RWPE2 (cell line): ENCODE measurements at places on chromosomes 1 and 21.

DNA sequence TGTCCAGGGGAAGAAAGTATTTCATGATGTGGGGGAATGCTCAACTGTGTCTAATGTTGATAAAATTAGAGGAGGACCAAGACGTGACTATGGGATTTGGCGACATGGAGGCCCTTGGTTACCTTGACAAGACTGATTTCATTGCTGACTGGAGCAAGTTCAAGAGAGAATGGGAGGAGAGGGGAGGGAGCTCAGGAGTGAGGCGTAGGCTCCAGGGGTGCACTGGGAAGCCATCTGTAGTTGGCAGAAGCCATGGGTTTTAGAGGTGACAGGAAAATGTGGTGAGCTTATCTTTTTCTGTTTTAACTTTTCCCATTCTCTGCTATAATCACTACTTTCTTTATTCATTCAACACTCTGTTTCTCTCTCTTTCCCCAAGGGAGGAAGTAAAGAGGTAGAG, 15.8 kb downstream of the UBE4B start:
- H3K4me3 ChIP-seq: no peak overlapping the region
- no peak for DNase-seq
- H3K27me3 ChIP-seq: no peaks in the 10 kb centered on the region
- no peak overlapping the region for H3K27ac ChIP-seq

- no peaks in the 10 kb centered on the region for H3K36me3 ChIP-seq
- no peak for DNase-seq
- H3K27me3 ChIP-seq: no peaks in the 10 kb centered on the region
- no peak overlapping the region for H3K27ac ChIP-seq
Observed at GRCh38 chr1:184931566-184931965, 42.7 kb downstream of the NIBAN1 start.

DNA sequence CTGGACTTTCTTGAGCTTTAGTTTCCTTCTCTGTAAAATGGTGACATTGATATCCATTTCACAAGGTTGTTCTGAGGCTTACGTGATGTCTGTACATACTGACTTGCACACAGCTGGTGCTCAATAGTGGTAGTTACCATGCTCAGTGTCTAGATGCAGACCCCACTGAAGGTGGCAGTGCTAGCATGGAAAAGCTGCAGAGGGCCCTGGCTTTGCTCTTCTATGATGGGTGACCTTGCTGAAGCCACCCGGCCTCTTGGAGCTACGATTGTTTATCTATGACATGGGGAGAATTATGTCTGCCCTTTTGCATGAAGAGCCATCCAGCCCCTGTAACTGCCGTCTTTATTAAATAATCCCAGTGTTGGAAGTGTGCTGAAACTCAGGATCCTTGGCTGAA, 131.8 kb downstream of the PLXNA2 start:
- no peaks in the 10 kb centered on the region for H3K27me3 ChIP-seq
- no peak for DNase-seq
- peaks cover 16% of the 10 kb centered on the region for H3K4me1 ChIP-seq
- no peaks in the 10 kb centered on the region for H3K36me3 ChIP-seq
- no peak overlapping the region for H3K4me3 ChIP-seq

DNA sequence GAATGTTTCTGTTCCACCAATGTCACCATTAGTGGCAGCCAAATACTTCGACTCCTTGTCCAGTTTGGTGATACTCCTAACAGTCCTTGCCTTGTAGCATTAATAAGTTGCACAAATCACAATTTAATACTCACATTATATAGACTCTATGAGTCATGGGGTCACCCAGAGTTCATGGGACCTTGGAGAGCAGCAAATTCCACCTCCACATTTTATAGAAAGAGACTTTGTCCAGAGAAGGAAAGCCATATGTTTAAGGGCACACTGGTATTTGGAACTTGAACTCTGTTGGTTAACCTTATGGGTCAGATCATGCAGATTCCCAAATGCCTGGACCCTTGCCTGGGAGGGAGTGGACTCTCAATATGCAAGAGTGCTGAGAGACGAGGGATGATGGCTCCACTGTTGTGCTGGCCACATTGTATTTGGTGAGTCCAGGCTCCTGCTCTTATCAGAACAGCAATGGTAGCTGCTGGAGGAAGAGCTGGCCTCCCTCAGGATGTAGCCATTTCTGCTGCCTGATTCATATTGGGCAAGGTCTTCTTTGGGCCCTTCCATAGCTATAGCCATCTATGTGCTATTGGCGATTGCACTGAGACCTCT, 30.6 kb downstream of the DNAJC6 start:
- peaks cover 13% of the 10 kb centered on the region for H3K4me1 ChIP-seq
- H3K4me3 ChIP-seq: no peak overlapping the region
- H3K36me3 ChIP-seq: no peaks in the 10 kb centered on the region

DNA sequence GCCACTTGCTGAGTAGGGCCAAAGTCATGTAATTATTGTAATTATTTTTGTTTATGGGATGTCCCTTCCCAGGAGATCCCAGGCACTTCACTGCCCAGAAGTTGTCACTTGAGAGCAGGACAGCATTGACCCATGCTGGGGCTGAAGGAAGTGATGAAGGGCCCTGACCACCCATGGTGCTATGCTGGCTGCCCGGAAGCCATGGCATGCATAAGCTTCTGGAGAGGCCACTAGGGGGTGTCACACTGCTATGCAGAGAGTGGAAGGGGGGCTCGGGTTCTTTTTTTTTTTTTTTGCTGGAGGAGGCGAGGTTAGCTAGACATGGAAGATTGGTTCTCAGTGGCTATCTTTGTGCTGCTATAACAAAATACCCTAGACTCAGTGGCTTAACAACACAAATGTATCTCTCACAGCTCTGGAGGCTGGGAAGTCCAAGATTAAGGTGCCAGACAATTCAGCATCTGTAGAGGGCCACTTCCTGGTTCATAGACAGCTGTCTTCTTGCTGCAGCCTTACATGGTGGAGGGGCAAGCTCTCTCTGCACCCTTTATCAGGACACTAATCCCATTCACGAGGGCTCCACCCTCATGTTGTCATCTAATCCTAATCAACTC, 84.9 kb downstream of the CNIH3 start:
- H3K36me3 ChIP-seq: no peaks in the 10 kb centered on the region
- H3K27ac ChIP-seq: no peak overlapping the region
- H3K4me1 ChIP-seq: no peaks in the 10 kb centered on the region
- DNase-seq: no peak
- no peaks in the 10 kb centered on the region for H3K27me3 ChIP-seq
- no peak overlapping the region for H3K4me3 ChIP-seq

GRCh38 chr1:47226839-47227215, 5.2 kb downstream of the TAL1 start:
- peaks cover 97% of the 10 kb centered on the region for H3K27me3 ChIP-seq
- no peaks in the 10 kb centered on the region for H3K4me1 ChIP-seq
- no peak for DNase-seq
- H3K4me3 ChIP-seq: no peak overlapping the region
